Activated CD4-positive, CD25-positive, alpha-beta regulatory T cell treated with anti-CD3 and anti-CD28 coated beads, Interleukin-2, amount 50 U/mL, for 72 hours (primary cell): ENCODE measurements at places on chromosomes 6 and 20.

- no peak for DNase-seq
Observed at GRCh38 chr6:148596891-148597455, 149.9 kb upstream of the UST start.

- no peak for DNase-seq
Observed at GRCh38 chr20:58452667-58453255, 62.4 kb downstream of the APCDD1L start.

- no peak for DNase-seq
Observed at GRCh38 chr6:76222189-76222588, 149.7 kb upstream of the IMPG1 start.

GRCh38 chr6:112560651-112561050, 213.5 kb downstream of the RFPL4B start:
- no peak for DNase-seq

GRCh38 chr6:141501616-141502015, 631.1 kb upstream of the GJE1 start:
- DNase-seq: no peak

GRCh38 chr6:167409694-167410093, 84.8 kb downstream of the TTLL2 start:
- DNase-seq: no peak

- DNase-seq: no peak
Observed at GRCh38 chr6:38152620-38153019, 333.1 kb downstream of the ZFAND3 start.

DNA sequence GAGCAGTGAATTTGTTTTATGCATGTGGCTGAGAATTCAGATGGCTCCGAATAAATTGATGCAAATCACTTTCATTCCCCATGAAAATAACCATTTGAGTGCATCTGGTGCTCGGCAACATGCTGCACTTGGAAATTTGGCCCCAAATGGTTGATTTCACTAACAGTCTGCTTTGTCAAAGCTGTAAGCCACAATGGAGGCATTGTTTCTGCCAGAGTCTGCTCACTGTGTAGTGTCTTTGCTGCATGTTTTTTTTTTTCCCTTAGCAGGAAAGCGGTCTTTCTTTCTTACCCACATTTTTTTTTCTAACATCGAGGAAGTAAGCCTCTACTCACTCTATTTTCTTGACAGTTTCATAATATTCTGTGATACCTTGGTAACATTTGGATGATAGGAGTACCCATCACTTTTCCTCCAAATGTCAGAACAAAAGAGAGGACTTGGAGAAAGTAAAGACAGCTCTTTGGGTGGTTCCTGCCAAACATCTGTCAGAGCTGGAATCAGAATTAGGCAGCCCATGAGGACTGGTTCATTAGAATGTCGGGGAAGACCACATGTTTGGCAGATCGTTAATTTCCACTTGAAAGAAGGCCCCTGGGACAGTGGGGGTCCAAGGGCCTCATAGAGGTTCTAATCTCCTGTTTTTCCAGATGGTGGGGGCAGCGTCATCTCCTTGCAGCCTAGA, 149.5 kb downstream of the DOK5 start:
- DNase-seq: no peak

DNA sequence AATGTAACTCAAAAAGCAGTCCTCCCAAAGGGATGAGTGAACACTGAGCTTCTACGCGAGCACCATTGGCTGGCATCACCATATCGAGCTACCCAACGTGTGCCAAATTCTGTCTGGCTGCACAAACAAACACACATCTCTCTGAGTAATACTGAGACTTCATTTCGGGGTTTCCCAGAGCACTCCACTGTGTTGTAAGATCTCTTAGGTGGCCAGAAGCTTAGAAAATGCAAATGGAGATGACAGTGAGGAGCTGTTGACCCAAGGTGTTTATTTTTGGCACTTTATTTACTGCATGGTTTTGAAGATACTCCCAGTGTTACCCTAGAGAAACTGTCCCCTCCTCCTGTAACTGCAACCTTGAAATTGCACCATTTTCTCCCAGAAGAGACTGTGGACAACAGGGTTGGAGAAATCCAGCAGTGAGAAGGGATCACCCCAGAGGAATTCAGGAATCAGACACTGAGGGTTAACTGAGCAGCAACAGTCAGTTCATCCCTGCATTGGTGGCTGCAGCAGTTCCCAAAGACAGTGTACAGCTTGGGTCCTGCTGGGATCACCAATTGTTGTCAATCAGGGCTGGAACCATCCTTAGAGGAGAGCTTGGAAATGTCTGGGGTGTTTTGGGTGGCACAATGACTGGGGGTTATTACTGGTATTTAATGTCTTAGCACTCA, 1.0 kb upstream of the RIPOR2 start:
- no peak for DNase-seq

- DNase-seq: no peak
Observed at GRCh38 chr20:63678071-63678470, 18.4 kb upstream of the TNFRSF6B start.

DNA sequence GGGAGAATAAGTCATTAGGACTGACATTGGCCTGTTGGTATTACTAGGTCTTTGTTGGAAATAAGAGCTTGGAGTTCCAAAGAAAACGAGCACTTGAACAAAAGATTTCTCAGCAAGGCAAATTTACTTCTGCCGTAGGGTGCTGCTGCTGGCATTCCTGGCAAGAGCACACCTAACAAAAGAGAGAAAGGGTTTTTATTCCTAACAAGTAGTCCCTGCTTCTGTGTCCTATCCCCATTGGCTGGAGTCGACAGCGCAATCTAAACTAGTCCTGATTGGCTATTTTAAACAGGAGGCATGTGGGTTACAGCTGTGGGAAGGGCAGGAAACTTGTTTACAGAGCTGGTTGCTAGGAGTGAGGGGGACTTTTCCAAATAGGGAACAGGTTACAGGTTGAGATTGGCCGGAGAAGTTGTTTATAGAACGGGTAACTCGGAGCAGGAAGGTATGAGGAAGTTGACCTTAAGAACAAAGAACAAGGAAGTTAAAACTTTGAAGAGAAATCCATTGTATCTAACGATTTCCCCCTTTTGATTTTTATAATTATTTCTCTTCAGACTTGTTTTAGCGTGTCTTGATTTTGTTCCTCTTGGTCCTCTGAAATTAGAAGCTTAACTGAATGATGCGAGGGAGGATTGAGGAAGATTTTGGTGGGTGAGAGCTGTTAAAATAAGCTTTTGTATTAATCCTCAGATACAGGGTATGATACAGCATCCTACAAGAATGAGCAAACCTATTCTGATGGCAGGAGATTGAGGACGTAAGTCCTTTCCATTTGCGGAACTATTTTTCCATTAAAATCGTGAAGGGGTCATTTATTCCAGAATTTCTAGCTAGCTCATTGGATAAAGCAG, 3.4 kb upstream of the ZNFX1 start:
- no peak for DNase-seq

DNA sequence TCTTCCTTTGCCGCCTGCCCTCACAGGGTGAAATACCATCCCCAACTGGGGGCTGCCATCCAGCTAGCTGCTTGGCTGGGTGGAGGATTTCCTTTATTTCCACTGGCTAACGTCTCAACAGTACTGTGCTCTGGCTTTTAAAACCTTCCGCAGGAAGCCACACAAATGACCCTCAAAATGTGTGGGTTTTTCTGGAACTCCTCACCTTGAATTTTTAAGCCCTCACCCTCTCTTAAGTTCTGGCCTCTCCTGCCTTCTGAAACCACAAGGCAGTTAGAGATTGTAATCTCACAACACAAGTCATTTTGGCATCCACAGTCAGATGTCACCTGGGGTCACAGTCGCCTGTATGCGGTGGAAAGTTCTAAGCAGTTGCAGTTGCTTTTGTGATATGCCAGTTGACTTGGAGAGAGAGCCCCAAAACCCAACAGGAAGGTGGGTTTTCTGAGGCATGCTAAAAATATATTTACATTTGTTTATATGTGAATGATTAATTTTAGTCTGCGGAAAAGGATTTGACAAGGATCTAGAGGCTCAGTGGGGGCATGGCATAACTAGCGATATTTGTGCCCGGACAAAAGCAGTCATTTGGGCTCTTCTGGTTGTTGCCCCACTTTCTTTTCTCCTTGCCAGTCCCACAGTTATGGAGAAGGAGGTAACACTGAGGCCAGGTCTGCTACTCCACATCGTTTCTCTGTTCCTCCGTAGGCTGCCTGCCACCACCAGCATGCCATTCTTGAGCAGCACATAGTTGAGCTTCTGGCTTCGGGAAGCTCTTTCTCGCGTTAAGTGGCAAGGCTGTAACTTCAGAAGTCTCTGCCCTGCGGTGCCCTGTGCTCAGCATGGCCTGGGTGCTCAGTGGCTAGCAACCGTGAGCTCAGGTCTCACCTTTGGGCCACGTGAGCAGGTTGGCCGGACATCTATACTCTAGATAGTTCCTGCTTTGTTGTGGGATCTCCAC, 335.3 kb downstream of the CD83 start:
- DNase-seq: no peak

DNA sequence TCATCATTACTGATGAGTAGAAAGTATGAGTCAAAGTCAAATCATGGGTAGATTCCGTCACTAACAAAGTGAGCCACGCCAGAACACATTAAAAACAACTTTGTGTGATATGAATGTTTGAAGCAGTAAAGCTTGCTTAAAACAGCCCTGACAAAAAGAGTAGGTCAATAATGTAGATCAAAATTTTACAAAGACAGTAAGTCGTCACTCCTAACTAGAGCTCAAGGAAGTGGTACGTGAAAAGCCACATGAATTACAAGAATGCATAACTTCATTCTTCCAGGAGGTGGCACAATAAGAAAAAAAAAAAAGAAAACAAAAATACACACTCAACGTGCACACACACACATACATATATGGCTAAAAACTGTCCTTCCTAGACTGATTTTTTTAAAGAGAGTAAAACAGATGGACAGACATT, 69.9 kb downstream of the HACE1 start:
- no peak for DNase-seq

GRCh38 chr6:130843575-130844320, 16.5 kb downstream of the SMLR1 start:
- no peak for DNase-seq

DNA sequence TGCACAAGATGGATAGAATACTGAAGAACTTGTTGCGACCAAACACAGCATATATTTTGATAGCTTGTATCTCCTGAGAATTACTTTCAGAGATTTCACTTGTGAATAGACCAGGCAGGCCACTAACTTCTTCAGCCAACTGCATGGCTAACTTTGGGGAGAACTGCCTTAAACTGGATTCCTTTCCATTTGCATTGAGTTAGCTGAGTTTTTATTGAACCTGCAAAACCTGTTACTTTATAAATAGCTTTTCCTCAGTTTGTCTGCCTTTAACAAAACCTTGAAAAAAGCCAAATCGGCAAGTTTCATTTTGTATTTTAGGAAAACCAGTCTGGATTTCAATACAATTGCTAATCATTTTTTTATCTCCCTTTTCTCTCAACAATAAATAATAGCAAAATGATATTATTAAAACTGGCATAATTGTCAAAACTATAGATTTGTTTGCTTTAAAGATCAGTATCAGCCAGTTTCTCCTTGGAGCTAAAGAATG, 72.6 kb upstream of the SCGN start:
- DNase-seq: no peak

- DNase-seq: no peak
Observed at GRCh38 chr20:62997417-62998035, 9.2 kb downstream of the BHLHE23 start.

DNA sequence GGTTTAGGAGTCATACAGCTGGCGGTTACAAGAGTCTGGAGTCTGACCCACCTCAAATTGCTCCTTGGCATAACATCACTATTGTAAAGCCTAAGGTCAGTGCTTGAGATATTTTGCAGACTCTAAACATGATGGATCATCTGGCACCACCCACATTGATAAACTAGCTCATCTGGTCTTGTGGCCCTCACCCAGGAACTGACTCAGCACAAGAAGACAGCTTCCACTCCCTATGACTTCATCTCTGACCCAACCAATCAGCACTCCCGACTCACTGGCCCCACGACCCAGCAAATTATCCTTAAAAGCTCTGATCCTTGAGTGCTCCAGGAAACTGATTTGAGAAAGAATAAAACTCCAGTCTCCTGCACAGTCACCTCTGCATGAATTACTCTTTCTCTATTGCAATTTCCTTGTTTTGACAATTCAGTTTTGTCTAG, 115.9 kb downstream of the CD24 start:
- DNase-seq: no peak

GRCh38 chr6:159461266-159461665, 231.8 kb downstream of the SOD2 start:
- DNase-seq: no peak

- DNase-seq: no peak
Observed at GRCh38 chr20:19973961-19974629, 43.1 kb upstream of the NAA20 start.

DNA sequence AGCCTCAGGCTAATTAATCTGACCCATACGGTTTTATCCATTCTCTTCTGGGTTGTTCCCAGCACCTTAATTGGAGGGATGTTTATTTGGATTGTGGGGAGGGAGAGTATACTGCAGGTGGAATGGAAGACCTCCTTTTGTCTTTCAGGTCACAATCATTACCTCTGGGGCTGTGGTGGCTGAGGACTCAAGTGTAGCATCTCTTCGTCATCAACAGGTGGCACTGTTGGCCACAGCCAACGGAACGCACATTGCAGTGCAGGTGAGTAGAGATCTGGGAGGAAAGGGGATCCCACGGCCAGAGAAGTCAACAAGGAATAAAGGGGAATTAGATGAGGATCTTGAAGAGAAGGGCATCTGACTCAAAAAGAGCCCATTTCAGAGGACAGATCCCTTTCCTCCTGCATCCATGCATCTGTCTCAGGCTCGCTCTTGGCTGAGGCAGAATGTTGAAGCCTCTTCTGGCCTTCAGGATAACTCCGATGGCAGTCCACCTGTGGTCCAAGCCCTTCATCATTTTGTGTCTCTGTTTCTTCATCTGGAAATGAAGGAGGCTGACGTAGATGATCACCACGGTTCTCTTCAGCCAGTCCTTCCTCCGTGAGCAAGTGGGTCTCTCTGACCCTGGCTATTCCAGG, 3.2 kb upstream of the DEF6 start:
- DNase-seq: no peak

GRCh38 chr6:42498473-42499128, 46.9 kb upstream of the TRERF1 start:
- no peak for DNase-seq

- no peak for DNase-seq
Observed at GRCh38 chr6:164838068-164838615, 471.3 kb downstream of the C6orf118 start.

- no peak for DNase-seq
Observed at GRCh38 chr20:41086402-41087324, 50.7 kb upstream of the PLCG1 start.
